ENCODE measurements at places on chromosomes 6 and 20. TPM values are rescaled to one million over a fixed set of nuclear protein-coding genes. Genes with fewer than 3 reads are reported as not detected.
A peak's percentile ranks its signal among the peaks of the same experiment; 100 is the strongest.

GRCh38 chr6:151616600-151616999 is 122.8 kb downstream of the CCDC170 start:
- no peak for DNase-seq

GRCh38 chr6:109513571-109514071 is 30.6 kb upstream of the ZBTB24 start:
- no peak for DNase-seq

The IL20RA gene
- 0.43 TPM for total RNA-seq

The SLC18B1 gene
- 11.2 TPM for total RNA-seq

The PSMB9 gene
- total RNA-seq, result 59.6 TPM

The C6orf132 gene
- total RNA-seq, result 2.6 TPM

- peak; percentile 100 for DNase-seq
Observed at GRCh38 chr6:139597771-139598755, 223.6 kb upstream of the CITED2 start.

DNA sequence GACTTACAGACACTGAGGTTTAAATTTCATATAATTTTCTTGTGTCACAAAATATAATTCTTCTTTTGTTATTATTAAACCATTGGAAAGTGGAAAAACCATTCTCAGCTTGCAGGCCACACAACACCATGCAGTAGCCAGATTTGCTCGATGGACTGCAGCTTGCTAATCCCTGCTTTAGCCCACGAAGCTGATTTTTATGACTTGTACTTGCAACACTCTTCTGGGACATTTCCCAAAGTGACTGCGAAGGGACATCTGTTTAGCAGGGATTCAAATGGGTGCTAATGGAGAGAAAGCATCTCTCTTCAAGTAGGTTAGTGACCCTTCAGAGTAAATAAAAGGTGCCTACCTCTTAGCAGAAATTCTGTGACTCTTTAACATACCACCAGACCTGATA is 304.6 kb upstream of the ZFP64 start:
- peak; percentile 66 for DNase-seq

GRCh38 chr6:56567501-56567900 is 75.2 kb downstream of the DST start:
- DNase-seq, result no peak

- no peak for DNase-seq
Observed at GRCh38 chr6:72699159-72699558, 77.3 kb downstream of the KCNQ5 start.

DNA sequence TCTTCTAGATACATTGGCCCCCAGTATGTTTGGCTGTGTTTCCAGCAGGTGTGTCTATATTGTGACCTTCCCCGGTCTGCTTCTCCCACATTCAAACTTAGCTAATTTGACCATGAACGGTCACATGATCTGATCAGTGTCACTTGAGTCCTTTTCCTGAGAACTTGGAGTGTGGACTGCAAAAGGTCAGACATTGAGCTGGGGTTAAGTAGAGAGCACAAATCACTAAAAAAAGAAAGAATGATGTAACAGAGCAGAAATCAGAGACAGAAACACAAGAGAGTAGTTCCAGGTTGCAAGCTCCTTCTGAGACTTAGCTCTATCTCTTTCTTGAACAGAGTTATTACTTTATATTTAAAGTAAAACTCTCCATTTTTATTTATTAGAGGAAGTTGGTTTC is 733.9 kb downstream of the CBLN4 start:
- peak; percentile 1 for DNase-seq

- peak; percentile 90 for DNase-seq
Observed at GRCh38 chr6:48032151-48032550, 78.8 kb downstream of the PTCHD4 start.

GRCh38 chr6:40903456-40903855 is 135.6 kb downstream of the UNC5CL start:
- no peak for DNase-seq

The ASIP gene
- total RNA-seq, result not detected

- no peak for DNase-seq
Observed at GRCh38 chr6:50966986-50967385, 148.3 kb downstream of the TFAP2B start.

All from fibroblast of villous mesenchyme (primary cell).